ENCODE measurements at places on chromosomes 5 and 9. TPM values are rescaled to one million over a fixed set of nuclear protein-coding genes. Genes with fewer than 3 reads are reported as not detected.

GRCh38 chr9:70263421-70263820 is 4.6 kb downstream of the SMC5 start:
- DNase-seq, result no peak

The RXFP3 gene
- total RNA-seq, result not detected

The DDX4 gene
- total RNA-seq, result not detected

DNA sequence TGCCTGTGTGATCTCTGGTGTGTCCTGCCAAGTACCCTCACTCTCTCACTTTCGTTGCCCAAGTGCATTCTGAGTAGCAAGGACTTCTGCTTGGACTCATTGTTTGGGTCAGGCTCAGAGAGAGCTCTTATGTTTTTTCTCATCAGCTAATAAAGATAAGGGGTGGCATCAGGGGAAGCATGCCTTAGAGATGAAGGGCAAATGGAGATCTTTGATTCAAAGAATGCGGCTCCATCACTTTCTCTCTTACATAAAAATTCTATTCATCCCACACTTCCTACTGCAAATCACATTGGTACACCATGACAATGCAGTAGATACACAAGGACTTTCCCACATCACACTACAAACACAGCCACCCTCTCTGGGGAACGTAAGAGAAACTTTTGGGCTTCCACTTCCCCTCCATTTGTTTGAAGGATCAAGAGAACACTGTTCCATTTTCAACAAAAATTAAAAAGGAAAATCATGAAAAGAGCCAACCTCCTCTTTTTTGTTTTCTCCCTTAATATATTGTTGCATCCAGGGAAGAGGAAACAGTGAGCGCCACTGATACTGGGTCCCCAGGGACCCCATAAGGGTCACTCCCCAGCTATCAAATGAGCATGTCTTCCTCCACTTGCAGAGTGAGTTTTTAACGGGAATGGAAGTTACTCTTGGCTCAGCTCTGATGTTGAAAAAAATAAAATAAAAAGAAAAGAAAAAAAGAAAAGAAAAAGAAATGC is 73.0 kb downstream of the ZNF366 start:
- DNase-seq, result no peak

DNA sequence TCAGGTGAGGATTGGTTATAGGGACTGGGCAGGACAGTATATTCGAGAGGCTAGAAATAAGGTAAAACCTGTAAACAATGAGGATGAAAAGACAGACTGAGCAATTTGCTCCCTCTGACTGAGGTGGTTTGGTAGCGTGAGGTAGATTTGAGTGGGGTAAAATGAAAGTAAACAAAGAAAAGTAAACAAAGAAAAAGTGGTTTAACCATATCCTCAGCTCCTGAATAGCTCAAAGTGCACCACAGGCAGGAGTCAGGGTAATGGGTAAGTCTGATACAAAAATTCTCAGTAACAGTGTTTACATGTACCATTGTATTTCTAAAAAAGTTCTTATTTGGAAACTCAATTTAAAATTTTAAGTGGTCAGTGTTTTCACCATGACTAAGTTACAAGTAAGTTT is 203.1 kb upstream of the ARRDC3 start:
- no peak for DNase-seq

DNA sequence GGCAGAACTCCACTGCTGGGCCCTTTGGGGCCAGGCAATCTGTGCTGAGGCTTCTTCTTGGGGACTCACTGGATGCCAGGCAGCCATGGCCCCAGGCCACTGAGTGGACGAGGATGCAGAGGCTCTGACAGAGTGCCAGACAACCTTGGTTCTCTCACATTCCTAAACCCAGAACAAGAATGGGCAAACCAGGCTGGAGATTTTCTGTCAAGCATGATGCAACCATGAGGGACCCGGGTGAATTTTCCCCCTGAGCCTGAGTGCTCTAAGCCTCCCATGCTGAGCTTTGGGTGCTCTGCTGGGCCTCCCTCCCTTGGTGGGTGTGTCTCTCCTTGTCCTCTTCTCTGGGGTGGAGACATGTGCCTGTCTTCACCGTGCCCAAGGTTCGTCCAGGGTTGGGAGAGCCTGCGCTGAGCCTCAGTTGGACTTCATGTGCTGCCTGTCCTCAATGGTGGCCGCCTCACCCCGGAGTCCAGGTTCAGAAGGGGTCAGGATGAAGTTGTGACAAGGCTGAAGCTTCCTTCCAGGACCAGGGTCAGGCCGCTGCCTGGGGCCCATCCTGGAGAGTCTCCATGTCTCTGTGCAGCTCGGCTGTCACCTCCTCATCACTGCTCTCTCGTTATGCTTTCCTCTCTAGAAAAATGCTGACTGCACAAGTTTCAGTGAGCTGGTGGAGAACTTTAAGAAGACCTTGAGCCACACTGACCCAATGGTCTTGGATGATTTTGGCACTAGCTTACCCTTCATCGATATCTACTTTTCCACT is 24.1 kb downstream of the PITX1 start:
- no peak for DNase-seq

The ZNF883 gene
- total RNA-seq, result 7.1 TPM
